ENCODE measurements at places on chromosomes 6 and 20.

GRCh38 chr20:24795436-24795835 is 153.6 kb upstream of the CST7 start:
- no peak for DNase-seq

- no peak for DNase-seq
Measured at GRCh38 chr6:45098256-45098655, 229.9 kb upstream of the RUNX2 start.

DNA sequence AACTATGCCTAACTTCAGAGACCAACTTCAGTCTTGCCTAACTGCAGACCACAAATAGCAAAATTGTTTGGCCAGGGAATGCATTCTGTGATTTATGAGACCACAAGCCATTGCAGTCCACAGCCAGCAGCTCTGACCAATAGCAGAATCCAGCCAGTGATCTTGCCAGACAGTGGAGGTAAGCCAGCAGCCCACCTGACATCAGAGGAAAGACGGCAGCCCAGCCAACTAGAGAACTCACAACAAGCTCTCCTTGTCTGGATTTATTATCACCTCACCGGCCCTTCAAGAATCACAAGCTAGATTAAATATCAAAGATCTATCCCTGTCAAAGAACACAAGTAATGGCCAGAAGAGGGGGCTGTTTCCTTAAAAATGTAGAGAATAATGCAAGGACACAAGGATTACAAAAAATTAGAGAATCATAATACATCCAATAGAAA is 66.5 kb upstream of the SLC35F1 start:
- no peak for DNase-seq

DNA sequence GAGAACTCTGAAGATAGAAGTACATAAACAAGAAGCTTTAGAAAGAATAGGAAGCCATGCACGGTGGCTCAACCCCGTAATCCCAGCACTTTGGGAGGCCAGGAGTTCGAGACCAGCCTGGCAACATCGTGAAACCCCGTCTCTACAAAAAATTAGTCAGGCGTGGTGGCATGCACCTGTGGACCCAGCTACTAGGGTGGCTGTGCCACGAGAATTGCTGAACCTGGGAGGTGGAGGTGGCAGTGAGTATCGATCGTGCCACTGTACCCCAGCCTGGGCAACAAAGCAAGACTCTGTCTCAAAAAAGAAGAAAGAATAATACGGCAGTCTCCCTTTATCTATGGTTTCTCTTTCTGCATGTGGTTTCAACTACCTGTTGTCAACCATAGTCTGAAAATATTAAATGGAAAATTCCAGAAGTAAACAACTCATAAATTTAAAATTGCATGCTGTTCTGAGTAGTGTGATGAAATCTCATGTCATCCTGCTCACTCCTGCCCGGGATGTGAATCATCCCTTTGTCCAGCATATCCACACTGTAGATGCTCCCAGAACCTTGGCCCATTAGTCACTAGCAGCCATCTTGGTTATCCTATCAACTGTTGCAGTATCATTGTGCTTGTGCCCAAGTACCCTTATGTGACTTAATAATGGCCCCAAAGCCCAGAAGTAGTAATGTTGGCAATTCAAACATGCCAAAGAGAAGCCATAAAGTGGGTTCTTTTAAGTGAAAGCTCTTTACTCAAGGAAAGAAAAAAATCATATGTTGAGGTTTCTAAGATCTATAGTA is 22.1 kb downstream of the DEK start:
- DNase-seq: no peak

- DNase-seq: no peak
Measured at GRCh38 chr20:11041396-11041795, 367.6 kb upstream of the JAG1 start.

- no peak for DNase-seq
Measured at GRCh38 chr6:146948790-146949342, 255.4 kb upstream of the STXBP5 start.

DNA sequence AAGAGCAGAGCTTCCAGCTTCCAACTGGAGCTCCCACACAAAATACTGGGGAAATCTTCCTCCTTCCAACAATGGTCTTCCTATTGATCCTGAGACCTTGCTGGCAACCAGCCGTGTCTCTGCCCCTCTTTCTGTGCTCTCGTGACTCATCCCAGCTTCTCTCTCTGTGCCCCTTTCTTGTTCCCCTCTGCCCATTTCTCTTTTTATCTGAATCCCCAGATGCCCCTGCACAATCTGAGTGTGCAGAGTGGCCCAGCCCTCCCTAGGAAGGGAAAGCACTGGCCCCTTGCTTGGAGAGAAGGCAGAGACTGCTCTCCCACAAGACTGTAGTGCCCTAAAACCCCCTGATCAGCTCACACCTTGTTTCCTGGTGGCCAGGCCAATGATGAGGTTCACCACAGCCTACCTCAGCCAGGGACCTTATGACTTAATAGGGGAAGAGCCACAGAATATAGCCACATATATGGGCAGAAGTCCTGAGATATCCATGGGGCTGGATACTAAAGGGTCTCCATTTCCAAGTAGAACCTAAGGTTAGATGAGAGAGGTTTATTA is 23.1 kb upstream of the MAS1L start:
- no peak for DNase-seq

DNA sequence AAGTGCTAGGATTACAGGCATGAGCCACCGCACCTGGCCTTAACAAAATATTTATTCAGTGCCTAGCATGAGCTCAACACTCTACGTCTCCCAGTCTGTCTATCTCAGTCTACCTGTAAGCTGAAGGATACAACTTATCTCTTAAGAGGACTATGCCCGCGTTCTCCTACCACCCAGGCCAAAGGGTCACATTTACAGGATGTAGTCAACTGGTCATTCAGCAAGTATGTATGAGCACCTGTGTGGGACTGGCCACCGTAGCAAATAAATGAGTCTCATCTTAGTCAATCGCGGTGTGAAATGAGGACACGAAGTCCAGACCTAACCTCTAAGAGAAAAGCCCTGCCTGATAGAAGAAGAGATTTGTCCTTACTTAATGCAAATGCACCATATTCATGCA is 49.9 kb downstream of the MUC22 start:
- no peak for DNase-seq

DNA sequence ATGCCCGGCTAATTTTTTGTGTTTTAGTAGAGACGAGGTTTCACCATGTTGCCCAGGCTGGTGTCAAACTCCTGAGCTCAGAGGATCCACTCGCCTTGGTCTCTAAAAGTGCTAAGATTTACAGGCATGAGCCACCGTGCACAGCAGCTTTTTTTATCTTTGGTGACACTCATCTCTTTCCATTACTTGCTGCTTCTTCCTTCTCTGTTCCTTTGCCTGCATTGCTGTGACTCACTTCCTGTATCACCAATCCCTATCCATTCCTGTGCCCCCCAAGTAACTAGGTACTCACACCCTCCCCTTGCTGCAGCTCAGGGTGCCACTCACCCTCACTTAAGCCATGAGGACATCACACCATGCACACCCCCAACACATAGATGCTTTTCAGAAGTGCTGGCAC is 24.6 kb downstream of the KHDC1L start:
- no peak for DNase-seq

GRCh38 chr20:19668418-19668817 is 89.6 kb upstream of the RIN2 start:
- no peak for DNase-seq

GRCh38 chr6:100617633-100618350 is 153.1 kb upstream of the SIM1 start:
- no peak for DNase-seq

- no peak for DNase-seq
Measured at GRCh38 chr6:36733300-36733699, 35.7 kb downstream of the RAB44 start.

GRCh38 chr6:32968093-32968866 is at the start of gene BRD2:
Gene BRD2 (plus strand): TSS chr6:32968594. CDS start chr6:32972899, 4,305 bp downstream.
- DNase-seq: peak; percentile 98

DNA sequence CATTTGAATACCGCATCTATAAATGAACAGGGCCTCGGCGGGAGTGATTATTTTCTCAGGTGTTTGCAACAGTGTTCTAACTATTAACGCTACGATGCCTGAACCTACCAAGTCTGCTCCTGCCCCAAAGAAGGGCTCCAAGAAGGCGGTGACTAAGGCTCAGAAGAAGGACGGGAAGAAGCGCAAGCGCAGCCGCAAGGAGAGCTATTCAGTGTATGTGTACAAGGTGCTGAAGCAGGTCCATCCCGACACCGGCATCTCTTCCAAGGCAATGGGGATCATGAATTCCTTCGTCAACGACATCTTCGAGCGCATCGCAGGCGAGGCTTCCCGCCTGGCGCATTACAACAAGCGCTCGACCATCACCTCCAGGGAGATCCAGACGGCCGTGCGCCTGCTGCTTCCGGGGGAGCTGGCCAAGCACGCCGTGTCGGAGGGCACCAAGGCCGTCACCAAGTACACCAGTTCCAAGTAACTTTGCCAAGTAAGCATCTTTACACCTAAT is 70.9 kb downstream of the HFE start:
- DNase-seq: peak; percentile 86

DNA sequence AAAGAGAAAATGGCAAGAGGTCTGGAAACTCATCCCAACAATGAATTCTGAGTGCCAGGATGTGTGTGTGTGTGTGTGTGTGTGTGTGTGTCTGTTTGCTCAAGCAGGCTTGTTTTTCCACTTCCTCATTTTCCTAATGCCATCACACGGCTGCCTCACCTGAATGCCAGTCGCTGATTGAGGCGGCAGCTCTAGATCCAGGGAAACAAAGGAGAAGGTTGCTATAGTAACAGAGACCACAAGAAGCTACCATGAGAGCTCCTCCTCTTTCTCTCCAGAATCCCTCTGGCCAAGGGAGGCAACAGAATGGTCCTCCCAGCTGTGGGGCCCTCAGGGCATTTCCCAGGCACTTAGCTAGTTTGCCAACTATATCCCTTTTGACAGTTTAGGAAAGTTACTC is 241.1 kb upstream of the TSHZ2 start:
- DNase-seq: no peak

DNA sequence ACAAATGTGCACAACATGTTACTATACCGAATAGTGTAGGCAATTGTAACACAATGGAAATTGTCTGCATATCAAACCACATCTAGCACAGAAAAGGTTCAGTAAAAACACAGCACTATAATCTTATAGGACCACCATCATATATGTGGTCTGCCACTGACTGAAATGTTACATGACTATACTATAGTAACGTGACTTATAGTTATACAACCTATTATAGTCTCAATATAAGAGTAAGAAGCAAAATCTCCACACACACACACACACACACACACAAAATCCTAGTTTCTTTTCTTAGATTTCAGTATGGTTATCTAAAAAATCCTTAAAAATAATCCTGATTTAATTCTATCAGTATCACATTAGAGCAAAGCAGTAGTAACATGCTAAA is 164.6 kb downstream of the RALGAPA2 start:
- no peak for DNase-seq

- DNase-seq: no peak
Measured at GRCh38 chr6:167221400-167222201, 63.8 kb upstream of the GPR31 start.

- DNase-seq: no peak
Measured at GRCh38 chr6:6932968-6933367, 174.8 kb upstream of the RREB1 start.

DNA sequence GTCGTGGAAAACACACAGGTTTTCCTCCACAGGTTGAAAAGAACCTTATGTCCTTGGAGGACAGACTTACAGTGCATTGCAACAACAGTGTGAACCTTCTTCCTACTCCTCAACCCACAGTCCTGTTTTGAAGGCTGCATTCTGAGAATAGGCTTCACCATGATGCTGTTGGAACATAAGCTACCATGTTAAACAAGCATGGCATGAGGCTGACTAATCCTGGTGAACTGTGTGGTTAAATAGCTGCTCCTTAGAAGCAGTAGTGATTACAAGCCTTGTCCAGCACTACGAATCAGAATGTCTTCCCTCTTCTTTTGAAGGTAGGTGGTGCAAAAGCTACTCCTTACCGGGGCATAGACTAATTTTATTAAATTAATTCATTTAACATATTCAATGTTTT is 368.5 kb upstream of the EPHA7 start:
- no peak for DNase-seq

- peak; percentile 36 for DNase-seq
Measured at GRCh38 chr6:163170294-163170883, 244.1 kb upstream of the QKI start.

DNA sequence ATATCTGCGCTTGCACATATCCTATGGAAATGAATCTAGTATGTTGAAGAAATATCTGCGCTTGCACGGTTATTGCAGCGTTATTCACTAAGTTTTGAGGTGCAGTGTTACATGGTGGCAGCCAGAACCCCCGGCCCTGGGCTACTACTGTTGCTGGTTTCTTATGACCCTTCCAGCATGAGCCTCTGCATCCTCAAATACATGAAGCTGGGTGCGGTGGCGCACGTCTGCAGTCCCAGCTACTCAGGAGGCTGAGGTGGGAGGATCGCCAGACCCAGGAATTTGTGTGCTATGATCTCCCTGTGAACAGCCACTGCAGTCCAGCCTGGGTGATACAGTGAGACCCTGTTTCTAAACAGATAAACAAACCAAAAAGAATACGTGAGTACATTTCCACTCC is 9.3 kb upstream of the CEBPB start:
- no peak for DNase-seq

- DNase-seq: no peak
Measured at GRCh38 chr6:22716721-22717120, 147.4 kb downstream of the HDGFL1 start.

- peak; percentile 4 for DNase-seq
Measured at GRCh38 chr20:12012241-12013222, 94.8 kb downstream of the BTBD3 start.

GRCh38 chr20:36228770-36229169 is 7.5 kb upstream of the AAR2 start:
- DNase-seq: no peak

- no peak for DNase-seq
Measured at GRCh38 chr20:57584768-57585461, 24.0 kb downstream of the PCK1 start.

GRCh38 chr6:137177611-137178010 is 4.2 kb upstream of the IL22RA2 start:
- no peak for DNase-seq

- DNase-seq: no peak
Measured at GRCh38 chr6:14540276-14540675, 422.7 kb downstream of the CD83 start.

- no peak for DNase-seq
Measured at GRCh38 chr20:62537649-62538292, 62.0 kb upstream of the GATA5 start.

DNA sequence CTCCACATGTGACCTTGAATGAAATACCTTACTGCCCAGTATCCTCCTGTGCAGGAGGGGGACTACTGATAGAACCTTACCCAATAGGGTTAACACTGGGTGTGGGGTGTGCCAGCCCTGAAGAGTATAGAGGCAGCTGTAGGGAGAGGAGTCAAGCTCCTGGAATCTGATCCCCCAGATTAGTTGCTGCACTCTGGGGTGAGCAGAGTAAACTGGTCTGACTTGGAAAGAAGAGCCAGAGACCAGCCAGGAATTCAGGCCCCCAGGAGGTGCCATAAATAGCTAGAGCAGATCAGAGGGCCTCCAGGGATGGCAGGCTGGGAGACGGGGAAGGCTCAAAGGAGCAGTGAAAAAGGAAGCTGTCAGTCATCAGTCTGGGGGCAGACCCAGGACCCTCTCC is 3.5 kb upstream of the APOBEC2 start:
- DNase-seq: no peak

GRCh38 chr20:63891061-63892002 is 3.6 kb upstream of the DNAJC5 start:
- no peak for DNase-seq

GRCh38 chr6:30202366-30202765 is 10.8 kb downstream of the TRIM26 start:
- DNase-seq: no peak

All from activated naive CD8-positive, alpha-beta T cell treated with anti-CD3 and anti-CD28 coated beads for 36 hours (primary cell).